Umbilical cord (tissue), 2 donors: ENCODE measurements at places on chromosomes 3 and 15. TPM values are rescaled to one million over a fixed set of nuclear protein-coding genes. Genes with fewer than 3 reads are reported as not detected.

ATP10A gene
- total RNA-seq = 18.3 TPM

HHLA2 gene
- total RNA-seq = 1.4 TPM

GOLGA8J gene
- 2.6 TPM for total RNA-seq

UBE2E2 gene
- total RNA-seq = 109 TPM

BUB1B gene
- total RNA-seq = 1.7 TPM

RAD51 gene
- total RNA-seq = 0.48 TPM

DNAH1 gene
- 2.9 TPM for total RNA-seq

TSEN2 gene
- 39.7 TPM for total RNA-seq

GUCA1C gene
- not detected for total RNA-seq

TBC1D21 gene
- not detected for total RNA-seq

GRCh38 chr3:184591789-184592188 is 30.2 kb downstream of the EPHB3 start:
- no peak for DNase-seq

DNA sequence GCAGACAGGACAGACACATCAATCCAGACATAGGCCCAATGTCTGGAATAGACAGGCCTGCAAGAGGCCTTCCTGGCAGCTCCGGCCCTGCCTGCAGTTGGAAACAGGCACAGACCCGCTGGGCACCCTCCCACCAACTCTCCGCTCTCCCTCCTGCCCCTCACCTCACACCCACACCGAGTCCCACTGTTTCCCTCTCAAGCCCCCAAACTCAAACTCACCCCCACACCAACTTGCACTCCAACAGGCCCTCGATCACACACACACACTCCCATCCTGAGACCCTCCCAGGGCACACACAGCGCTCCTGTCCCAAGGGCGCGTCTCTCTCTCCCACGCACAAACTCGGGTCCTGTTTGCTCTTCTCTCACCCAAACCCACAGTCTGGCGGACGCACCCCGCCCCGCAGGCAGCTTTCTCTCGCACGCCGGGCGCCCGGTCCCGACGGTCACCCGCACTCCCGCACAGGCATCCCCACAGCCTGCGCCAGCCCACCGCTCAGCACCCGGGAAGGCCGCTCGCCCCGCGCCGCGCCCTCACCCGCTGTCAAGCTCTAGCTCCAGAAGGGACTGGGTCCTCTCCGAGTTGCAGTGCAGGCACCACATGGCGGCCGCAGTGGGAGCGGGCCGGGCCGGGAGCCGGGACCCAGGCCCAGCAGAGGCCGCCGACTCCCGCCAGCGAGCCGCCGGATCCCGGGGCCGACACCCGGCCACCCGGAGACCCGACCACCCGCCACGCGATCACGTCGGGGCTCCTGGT is 106.2 kb downstream of the IQSEC1 start:
- no peak for DNase-seq

GRCh38 chr3:123464211-123464610 is 15.3 kb upstream of the ADCY5 start:
- DNase-seq = no peak

- DNase-seq = no peak
These were observed 451.3 kb downstream of the LPP start for GRCh38 chr3:188605231-188605630.

- no peak for DNase-seq
These were observed 6.1 kb upstream of the ABTB1 start for GRCh38 chr3:127666676-127667075.

- DNase-seq = no peak
These were observed 85.9 kb upstream of the PRR23C start for GRCh38 chr3:139130390-139131140.

DNA sequence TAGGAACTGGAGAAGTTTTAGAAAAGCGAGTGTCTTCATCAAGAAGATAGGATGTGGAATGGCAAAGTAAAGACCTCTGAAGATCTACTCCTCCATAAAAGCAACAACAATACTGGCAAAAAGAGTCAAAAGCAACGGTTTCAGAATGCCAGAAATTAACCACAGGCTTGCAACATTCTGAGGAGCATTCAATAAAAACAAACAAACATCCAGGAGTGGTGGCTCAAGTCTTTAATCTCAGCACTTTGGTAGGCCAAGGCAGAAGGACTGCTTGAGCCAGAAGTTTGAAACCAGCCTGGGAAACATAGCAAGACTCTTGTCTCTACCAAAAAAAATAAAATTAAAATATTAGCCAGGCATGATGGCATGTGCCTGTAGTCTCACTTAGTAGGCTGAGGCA is 143.2 kb upstream of the HACD2 start:
- no peak for DNase-seq

DNA sequence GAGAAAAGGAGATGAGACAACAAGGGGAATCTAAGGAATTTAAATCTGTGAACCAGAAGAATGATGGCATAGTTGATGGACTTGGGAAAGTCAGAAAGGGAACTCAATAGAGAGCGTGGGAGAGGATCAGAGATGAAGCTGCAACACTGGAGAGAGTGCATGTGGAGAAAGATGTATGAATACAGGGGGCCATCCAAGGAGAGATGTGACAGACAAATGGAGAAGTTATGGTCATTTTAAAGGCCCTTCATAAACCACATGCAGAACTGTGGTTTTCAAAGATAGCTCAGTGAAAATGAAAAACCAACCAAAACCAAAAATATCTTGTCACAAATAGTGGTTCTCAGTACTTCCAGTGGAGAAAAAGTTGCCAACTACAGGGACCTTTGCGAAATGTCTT is 265.2 kb downstream of the SUCLG2 start:
- DNase-seq = no peak

DNA sequence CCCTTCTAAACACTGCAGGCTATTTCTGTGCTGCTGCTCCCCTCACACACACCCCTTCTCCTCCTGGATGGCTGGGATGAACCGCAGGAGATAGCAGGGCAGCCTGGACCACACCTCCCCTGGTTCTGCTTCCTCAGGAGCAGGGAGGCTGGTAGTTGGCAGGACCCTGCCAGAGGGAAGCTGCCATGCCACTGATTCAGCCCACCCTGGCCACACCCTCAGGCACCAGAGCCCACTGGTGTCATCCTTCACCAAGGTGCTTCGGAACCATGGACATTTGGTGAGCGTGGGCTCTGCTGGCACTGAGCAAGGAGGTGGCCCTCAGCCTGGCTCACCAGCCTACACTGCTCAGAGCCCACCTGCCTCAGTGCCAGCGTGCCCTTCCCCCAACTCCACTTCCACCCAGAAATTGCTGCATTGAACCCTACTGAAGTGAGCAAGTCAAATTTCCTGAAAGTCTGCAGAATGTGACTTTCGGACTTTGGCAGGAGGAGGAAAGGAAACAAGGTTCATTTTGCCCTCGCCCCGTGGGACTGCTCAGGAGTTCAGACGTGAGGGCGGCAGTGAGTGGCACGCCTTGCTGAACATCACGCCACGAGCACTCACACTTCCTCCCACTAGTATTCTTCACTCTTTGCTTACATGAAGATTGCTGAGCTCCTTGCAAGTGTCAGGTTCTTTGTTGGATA is 26.3 kb downstream of the BMF start:
- DNase-seq = no peak

DNA sequence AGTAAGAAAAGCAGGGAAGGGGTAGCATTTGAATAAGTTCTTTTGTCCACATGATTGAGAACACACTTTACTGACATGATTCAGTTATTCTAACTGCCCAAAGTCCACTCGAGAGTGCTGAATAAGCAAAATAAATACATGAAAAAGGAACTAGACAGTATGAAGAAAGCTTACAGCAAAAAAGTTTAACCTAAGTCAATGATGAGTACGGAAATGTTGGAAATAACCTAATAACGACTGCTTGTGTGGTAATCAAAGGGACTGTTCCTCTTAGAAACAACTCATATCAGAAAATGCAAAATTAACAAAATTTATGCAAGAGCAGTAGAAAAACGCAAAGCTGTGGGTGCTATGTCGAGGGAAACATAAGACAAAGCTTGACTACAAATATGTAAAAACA is 36.6 kb downstream of the DMXL2 start:
- no peak for DNase-seq

GRCh38 chr15:68921926-68922325 is 8.4 kb upstream of the SPESP1 start:
- DNase-seq = no peak

DNA sequence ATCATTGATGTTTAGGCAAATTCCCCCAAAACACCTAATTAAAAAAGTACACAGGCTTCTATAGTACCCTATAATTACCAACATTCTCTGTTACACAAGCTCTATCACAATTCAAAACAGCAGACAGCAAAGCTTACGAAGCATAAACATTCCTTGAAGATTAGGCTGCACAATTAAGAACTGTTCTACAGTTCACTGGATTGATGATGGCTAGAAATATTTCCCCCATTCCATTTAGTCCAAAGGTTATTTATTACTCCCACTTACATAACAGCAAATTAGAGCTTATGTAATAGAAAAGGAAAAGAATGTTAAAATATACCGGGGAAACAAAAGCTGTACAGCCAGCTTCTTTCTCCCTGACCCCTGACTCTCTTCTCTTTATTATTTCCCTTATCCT is 49.3 kb downstream of the UACA start:
- peak; percentile 25 for DNase-seq

- DNase-seq = no peak
These were observed 10.3 kb downstream of the ZBTB47 start for GRCh38 chr3:42663581-42664437.

GRCh38 chr3:136728918-136729317 is 23.3 kb downstream of the STAG1 start:
- peak; percentile 24 for DNase-seq

- no peak for DNase-seq
These were observed 510.6 kb upstream of the PPP2R3A start for GRCh38 chr3:135454890-135455289.

- DNase-seq = no peak
These were observed 293.0 kb downstream of the ADAMTS17 start for GRCh38 chr15:100048736-100049135.

- DNase-seq = no peak
These were observed 22.6 kb upstream of the GPD1L start for GRCh38 chr3:32083702-32084270.

DNA sequence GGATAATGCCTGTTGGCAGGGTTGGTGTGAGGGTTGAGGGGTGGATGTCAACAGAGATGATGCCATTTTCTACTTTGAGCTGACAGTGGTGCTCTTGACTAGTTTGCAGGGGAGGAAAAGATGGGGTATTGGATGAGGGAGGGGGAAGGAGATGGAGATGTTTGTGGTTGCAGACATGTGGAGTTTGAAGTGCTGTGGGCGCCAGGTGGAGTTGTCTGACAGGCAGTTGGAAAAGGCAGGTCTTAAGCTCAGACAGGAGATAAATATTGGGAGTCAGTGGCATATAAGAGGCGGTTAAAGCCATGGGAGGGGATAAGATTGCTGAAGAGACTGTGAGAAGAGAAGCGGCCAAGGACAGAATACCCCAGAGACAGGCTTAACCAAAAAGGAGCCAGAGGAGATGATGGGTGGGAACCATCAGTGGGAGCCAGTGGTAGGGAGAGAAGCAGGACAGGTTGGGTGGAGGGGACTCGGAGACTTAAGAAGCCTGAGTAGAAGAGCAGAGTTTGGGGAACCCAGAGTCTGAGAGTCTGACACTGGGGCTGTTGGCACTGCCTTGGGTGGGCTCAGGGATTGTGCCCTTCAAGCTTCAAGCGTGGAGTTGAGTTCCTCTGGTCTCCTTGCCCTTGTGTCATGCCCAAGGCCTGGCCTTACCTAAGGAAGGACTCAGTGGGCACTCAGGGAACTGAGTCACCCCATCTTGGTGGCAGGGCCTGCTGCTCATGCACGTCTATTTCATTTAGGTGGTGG is 13.9 kb downstream of the COPG1 start:
- DNase-seq = no peak

DNA sequence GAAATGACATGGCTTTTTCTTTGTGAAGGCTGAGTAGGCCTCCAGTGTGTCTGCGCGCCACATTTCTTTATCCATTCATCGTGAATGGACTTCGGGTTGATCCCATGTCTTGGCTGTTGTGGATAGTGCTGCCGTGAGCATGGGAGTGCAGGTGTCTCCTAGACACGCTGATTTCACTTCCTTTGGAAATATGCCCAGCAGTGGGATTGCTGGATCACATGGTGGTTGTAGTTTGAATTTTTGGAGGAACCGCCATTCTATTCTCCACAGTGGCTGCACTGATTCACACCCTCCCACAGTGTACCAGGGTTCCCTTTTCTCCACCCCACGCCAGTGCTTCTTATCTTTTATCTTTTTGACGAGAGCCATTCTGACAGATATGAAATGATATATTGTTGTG is 171.7 kb downstream of the NSMCE3 start:
- DNase-seq = no peak

GRCh38 chr15:88907111-88907510 is 6.1 kb downstream of the MFGE8 start:
- DNase-seq = no peak

DNA sequence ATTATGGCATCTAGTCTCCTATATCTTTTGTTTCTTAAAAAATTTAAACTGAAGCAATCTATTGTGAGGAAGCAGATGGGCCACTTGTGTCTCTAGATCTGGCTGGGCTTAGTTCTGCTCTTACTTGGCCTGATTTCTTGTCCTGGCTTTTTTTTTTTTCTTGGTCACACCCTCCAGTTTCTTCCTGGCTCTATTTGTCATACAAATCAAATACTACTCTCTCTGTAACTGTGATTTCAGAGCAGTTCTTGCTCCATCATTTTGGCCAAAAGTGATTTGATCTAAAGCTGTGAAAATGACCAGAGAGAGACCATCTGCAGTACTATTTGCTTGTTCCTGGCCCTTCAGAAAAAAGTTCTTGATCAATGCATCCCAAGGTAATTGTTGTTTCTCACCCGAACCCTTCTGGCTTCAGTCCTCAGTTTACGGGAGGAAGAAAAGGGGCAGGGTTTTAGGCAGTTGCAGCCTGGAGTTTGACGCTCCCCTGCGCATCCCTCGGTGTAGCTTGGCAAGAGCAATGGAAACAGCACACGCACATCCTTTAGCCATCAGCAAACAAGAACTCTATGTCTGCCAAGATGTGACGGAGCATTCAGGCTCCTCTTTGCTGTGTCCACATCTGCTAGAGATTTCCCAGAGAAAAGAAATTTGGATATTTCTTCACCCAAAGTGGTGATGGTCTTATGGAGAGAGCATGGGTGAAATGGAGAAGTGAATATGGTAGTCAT is 31.6 kb downstream of the CHST2 start:
- DNase-seq = no peak

GRCh38 chr3:139439278-139439677 is 37.0 kb downstream of the RBP2 start:
- no peak for DNase-seq

DNA sequence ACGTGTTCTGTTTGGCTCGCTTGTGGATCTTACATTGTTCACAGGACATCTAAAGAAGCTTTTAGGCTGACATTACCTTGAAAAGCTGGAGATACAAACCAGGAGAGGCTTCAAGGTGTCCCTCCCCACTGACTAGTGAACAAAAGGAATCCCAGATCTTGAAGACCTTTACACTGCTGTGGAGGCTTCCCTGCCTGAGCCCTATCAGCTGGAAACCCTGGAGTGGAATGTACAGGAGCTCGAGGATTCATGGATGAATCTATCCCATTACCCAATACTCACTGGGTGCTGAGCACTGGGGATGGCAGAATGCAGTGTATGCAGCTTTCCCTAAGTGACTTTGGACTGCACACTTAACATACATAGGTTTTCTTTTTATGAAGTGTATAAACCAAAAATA is 82.3 kb upstream of the MFGE8 start:
- no peak for DNase-seq
